ENCODE measurements at places on chromosomes 11 and 22. TPM values are rescaled to one million over a fixed set of nuclear protein-coding genes. Genes with fewer than 3 reads are reported as not detected.

- no peak for DNase-seq
Measured at GRCh38 chr11:75518771-75519653, 6.7 kb downstream of the GDPD5 start.

DNA sequence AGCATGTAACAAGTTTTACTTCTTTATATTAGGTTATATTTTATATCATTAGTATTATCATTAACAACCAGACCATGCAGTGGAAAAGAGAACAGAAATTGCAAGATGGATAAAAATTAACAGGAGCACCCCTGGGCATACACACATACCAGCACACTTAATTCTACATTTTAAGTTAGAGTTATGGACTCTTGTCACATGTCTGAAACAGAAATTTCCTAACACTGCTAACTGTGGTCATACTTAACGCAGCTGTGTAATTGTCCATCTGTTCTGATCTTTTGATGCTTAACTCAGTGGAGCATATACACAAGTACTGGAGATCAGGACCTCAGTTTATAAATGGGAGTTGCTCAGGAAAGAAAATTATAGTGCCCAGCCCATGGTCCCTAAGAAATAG is 358 bp downstream of the OR52H1 start:
- no peak for DNase-seq

- no peak for DNase-seq
Measured at GRCh38 chr11:134124660-134125451, 56.0 kb downstream of the JAM3 start.

- no peak for DNase-seq
Measured at GRCh38 chr22:32561163-32561562, 86.6 kb downstream of the FBXO7 start.

DNA sequence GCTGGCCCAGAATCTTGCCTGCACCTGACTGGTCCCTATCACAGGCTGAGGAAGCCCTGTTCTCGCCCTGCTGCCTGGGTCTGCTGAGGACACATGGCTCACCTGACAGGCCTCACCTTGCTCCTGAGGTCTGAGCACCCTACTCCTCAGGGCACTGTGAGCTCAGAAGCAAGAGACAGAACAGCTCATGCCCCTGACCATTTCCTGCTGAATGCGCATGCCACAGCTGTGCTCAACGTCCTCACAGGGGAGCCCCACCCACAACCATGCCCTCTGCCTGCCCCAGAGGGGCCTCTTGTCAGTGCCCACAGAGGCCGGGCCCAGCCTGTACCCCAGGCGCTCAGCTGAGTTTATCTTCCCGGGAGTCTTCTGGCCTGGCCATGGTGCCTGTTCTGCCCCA is 2.8 kb upstream of the TSPO start:
- no peak for DNase-seq

Gene FGF3
- polyA plus RNA-seq = not detected

Gene SCGB1C1
- not detected for polyA plus RNA-seq

Gene SLC5A1
- polyA plus RNA-seq = 0.92 TPM

Gene TBX1
- 0.14 TPM for polyA plus RNA-seq

Gene SESN3
- 77.3 TPM for polyA plus RNA-seq

Gene SLC15A3
- polyA plus RNA-seq = 15.7 TPM
